Activated T-cell treated with anti-CD3 and anti-CD28 coated beads, Interleukin-2, amount 50 U/mL, for 72 hours (primary cell): ENCODE measurements at places on chromosomes 1 and 21. TPM values are rescaled to one million over a fixed set of nuclear protein-coding genes. Genes with fewer than 3 reads are reported as not detected.
A peak's percentile ranks its signal among the peaks of the same experiment; 100 is the strongest.

The KCNJ9 gene
- total RNA-seq, result not detected

The RGS16 gene
- 79.4 TPM for total RNA-seq

The OTUD7B gene
- total RNA-seq, result 30.3 TPM

The SLC25A34 gene
- total RNA-seq, result 3.0 TPM

The MX2 gene
- 47.9 TPM for total RNA-seq

The WDR64 gene
- not detected for total RNA-seq

The HDAC1 gene
- 149 TPM for total RNA-seq

The RIMS3 gene
- total RNA-seq, result 8.8 TPM

The S100A14 gene
- 0.26 TPM for total RNA-seq

The SLC35F3 gene
- total RNA-seq, result 0.24 TPM

The TBCE gene
- total RNA-seq, result 37.3 TPM

GRCh38 chr1:39755965-39756659 is 15.0 kb downstream of the OXCT2 start:
- DNase-seq, result no peak
- H3K4me3 ChIP-seq, result no peak overlapping the region
- no peaks in the 10 kb centered on the region for H3K27me3 ChIP-seq
- peaks cover 2% of the 10 kb centered on the region for H3K36me3 ChIP-seq
- no peaks in the 10 kb centered on the region for H3K4me1 ChIP-seq
- no peak overlapping the region for H3K27ac ChIP-seq

DNA sequence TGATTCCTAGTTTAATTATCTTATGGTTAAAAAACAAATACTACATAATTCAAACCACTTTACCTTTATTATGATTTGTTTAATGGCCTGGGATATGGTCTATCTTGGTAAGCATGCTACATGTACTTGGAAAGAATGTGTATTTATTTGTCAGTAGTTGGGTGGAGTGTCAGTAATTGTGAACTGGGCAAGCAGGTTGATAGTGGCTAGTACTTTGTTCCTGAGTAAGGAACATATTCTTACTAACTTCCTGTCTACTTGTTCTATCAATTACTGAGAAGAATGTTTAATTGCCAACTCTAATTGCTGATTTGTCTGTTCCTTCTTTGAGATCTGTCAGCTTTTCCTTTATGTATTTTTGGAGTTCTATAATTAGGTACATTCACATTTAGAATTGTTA is 49.2 kb upstream of the ABCG1 start:
- H3K27me3 ChIP-seq, result no peaks in the 10 kb centered on the region
- H3K4me1 ChIP-seq, result peaks cover 4% of the 10 kb centered on the region
- no peaks in the 10 kb centered on the region for H3K36me3 ChIP-seq
- H3K27ac ChIP-seq, result no peak overlapping the region
- no peak overlapping the region for H3K4me3 ChIP-seq

DNA sequence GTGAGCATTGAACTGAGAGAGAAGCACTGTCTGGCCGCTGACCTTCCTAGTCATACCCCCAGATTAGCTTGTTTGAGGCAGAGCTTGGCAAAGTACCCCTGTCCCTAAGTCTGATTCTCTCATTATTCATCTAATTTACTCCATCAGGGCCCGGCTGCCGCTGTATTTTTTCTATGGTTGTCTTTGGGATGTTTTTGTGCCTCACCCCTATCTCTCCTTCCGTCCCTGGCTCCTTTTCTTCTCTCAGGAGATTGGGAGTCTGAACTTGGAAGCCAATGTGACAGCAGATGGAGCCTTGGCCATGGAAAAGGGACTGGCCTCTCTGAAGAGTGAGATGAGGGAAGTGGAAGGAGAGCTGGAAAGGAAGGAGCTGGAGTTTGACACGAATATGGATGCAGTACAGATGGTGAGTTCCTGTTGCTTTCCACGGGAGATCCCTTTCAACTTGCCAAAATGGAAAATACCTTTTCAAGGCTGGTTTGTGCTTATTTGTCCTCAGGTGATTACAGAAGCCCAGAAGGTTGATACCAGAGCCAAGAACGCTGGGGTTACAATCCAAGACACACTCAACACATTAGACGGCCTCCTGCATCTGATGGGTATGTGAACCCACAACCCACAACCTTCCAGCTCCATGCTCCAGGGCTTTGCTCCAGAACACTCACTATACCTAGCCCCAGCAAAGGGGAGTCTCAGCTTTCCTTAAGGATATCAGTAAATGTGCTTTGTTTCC is 53.9 kb downstream of the LAMC2 start:
- no peaks in the 10 kb centered on the region for H3K36me3 ChIP-seq
- DNase-seq, result no peak
- no peaks in the 10 kb centered on the region for H3K4me1 ChIP-seq
- H3K27ac ChIP-seq, result no peak overlapping the region
- no peak overlapping the region for H3K4me3 ChIP-seq

DNA sequence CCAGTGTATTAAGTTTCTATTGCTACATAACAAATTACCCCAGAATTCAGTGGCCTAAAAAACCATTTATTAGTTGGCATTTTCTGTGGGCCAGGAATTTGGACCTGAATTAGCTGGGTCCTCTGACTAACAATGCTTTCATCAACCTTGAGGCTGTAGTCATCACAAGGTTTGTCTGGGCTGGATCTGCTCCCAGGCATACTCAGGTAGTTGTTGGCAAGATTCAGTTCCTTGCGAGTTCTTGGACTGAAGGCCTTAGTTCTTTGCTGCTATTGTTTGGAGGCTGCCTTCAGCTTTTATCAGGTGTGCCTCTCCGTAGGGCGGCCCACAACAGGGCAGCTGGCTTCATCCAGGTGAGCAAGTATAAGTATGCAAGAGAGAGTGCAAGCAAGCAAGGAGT is 31.4 kb upstream of the DEPDC1 start:
- H3K27ac ChIP-seq, result no peak overlapping the region
- H3K4me3 ChIP-seq, result no peak overlapping the region
- H3K4me1 ChIP-seq, result no peaks in the 10 kb centered on the region
- H3K36me3 ChIP-seq, result no peaks in the 10 kb centered on the region

DNA sequence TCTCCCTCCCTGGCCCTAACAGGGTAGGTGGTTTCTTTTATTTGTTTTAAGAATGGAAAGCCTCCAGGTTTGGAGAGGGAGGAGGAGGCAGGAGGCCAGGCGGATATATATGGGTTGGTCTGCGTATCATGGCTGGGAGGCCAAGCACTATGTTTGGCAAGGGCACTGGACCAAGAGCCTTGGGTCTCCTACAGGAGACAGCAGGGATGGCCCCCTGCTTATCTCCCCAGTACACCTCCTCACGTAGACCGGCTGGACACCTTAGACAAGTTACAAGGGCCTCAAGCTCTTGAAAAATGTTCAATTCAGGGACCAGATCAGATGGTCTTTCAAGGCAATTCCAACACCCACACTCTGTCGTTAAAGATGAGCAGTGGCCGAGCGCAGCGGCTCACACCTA is 10.9 kb downstream of the SLC41A1 start:
- H3K4me1 ChIP-seq, result peaks cover 38% of the 10 kb centered on the region
- no peaks in the 10 kb centered on the region for H3K27me3 ChIP-seq
- no peak overlapping the region for H3K4me3 ChIP-seq
- H3K36me3 ChIP-seq, result no peaks in the 10 kb centered on the region
- H3K27ac ChIP-seq, result no peak overlapping the region

- DNase-seq, result peak; percentile 17
- H3K36me3 ChIP-seq, result no peaks in the 10 kb centered on the region
- peak overlapping the region; percentile 77 for H3K27ac ChIP-seq
- H3K4me3 ChIP-seq, result peak overlapping the region; percentile 23
- H3K27me3 ChIP-seq, result no peaks in the 10 kb centered on the region
- peaks cover 32% of the 10 kb centered on the region for H3K4me1 ChIP-seq
Observed at GRCh38 chr1:53987880-53988279, 30.1 kb downstream of the LDLRAD1 start.

DNA sequence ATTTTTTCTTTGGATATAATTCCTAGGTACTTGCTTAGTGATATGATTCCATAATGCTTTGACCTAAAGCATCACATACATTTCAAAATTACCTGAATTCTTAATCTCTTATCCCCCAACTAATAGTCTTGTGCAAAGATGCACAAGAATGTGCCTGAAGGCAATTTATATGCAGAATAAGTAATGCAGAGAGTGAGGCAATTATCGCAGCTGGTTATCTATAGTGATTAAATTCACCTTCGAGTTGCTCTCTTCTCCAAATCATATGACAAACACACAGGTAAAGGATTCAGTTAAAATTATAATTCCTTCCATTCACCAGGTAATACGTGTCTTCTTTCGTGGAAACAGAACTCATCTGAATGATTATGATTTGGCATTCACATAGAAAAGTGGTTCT is 717.3 kb downstream of the MRPL39 start:
- no peaks in the 10 kb centered on the region for H3K4me1 ChIP-seq
- no peak for DNase-seq
- H3K36me3 ChIP-seq, result no peaks in the 10 kb centered on the region
- H3K4me3 ChIP-seq, result no peak overlapping the region
- no peak overlapping the region for H3K27ac ChIP-seq

DNA sequence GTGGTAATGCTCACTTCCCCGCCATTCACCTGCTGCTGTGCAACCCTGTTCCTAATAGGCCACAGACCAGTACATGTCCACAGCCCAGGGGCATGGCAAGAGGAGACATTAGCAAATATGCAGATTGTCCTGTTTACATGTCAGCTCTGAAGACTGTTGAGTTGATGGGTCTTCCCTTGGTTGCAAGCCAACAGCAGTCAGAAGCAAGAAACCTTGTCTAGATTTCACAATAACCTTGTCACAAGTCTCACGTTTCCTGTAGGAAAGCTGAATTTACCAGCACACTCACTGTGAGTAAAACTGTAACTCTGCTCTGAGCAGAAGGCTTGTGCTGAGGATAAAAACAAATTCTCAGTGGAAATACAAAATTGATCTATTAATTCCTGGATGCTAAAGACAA is 195.1 kb downstream of the HLX start:
- H3K36me3 ChIP-seq, result no peaks in the 10 kb centered on the region
- no peak overlapping the region for H3K4me3 ChIP-seq
- peaks cover 11% of the 10 kb centered on the region for H3K4me1 ChIP-seq
- no peak for DNase-seq

- peaks cover 41% of the 10 kb centered on the region for H3K27me3 ChIP-seq
- no peaks in the 10 kb centered on the region for H3K36me3 ChIP-seq
- no peak overlapping the region for H3K4me3 ChIP-seq
- no peak for DNase-seq
Observed at GRCh38 chr1:20120796-20121195, 1.5 kb upstream of the PLA2G2D start.

GRCh38 chr21:40166291-40166843 is 299.1 kb downstream of the PCP4 start:
- no peaks in the 10 kb centered on the region for H3K4me1 ChIP-seq
- no peak overlapping the region for H3K4me3 ChIP-seq
- no peaks in the 10 kb centered on the region for H3K27me3 ChIP-seq

GRCh38 chr1:42592811-42593210 is 65.4 kb upstream of the PPIH start:
- H3K27me3 ChIP-seq, result no peaks in the 10 kb centered on the region
- DNase-seq, result no peak
- no peaks in the 10 kb centered on the region for H3K4me1 ChIP-seq
- peaks cover 7% of the 10 kb centered on the region for H3K36me3 ChIP-seq
- H3K4me3 ChIP-seq, result no peak overlapping the region

DNA sequence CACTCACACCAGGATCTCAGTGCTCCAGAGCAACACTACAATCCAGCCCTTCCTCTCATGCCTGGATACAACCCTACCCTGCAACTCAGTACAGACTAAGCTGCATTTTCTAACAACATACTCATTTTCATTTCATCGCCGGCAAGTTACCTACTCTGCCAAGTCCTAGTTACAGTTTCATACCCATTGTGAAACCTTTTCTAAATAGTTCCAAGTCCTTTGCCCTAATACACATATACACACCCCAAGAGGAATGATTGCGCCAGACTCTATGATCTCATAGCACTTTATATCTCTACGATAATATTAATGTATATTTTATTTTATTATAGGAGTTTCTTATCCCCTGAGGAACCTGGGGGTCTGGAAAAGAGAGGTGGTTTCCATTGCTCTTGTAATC is 122.4 kb downstream of the LMX1A start:
- no peaks in the 10 kb centered on the region for H3K36me3 ChIP-seq
- H3K27me3 ChIP-seq, result peaks cover 49% of the 10 kb centered on the region
- no peak for DNase-seq
- no peak overlapping the region for H3K4me3 ChIP-seq
- no peak overlapping the region for H3K27ac ChIP-seq

- no peak overlapping the region for H3K4me3 ChIP-seq
- no peak overlapping the region for H3K27ac ChIP-seq
- no peaks in the 10 kb centered on the region for H3K36me3 ChIP-seq
- DNase-seq, result no peak
Observed at GRCh38 chr21:39523399-39523798, 71.6 kb downstream of the SH3BGR start.

DNA sequence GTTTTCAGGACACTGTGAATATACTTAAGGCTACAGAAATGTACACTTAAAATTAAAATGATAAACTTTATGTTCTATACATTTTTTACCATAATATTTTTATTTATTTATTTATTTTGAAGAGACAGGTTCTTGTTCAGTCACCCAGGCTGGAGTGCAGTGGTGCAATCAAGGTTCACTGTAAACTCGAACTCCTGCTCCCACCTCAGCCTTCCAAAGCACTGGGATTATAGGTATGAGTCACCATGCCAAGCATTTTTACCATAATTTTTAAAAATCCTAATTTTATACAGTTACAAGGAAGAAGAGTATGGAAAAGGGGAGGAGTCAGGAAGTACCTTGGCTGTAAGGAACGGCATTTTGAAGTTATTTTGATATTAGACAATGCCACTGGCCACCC is 23.6 kb upstream of the ANGPTL3 start:
- no peak overlapping the region for H3K27ac ChIP-seq
- H3K36me3 ChIP-seq, result peaks cover 5% of the 10 kb centered on the region
- H3K27me3 ChIP-seq, result no peaks in the 10 kb centered on the region

- no peak overlapping the region for H3K4me3 ChIP-seq
- no peak for DNase-seq
- peaks cover 9% of the 10 kb centered on the region for H3K27me3 ChIP-seq
- H3K4me1 ChIP-seq, result no peaks in the 10 kb centered on the region
Observed at GRCh38 chr21:38621132-38621531, 122.9 kb upstream of the ERG start.

DNA sequence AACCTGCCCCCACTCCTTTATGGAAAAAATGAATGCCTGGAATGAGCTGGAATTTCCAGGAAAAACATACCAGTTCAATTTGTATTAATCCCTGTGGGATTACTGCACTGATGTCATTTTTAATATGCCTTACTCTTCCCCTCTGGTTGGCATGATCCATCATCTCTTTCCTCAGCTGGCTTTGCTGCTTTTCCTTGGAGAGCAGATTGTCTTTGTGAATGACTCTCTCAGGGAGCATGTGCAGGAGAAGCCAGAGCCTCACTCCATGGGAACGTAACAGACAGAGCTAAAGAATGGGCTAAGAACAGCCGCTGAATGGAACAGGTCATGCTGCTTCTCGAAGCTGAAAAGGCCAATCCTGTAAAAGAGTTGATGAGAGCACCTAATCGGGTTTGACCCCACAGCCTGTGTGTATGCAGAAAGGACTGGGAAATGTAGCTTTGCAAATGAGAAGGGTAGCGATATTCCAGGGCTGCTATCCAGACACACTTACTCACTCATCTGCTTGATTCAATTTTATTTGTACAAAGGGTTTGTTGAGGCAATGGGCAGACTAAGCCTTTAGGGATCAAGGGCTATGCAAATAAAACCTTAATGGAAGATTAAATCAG is 20.7 kb downstream of the PHC2 start:
- no peak overlapping the region for H3K4me3 ChIP-seq
- H3K27ac ChIP-seq, result no peak overlapping the region
- no peaks in the 10 kb centered on the region for H3K27me3 ChIP-seq
- H3K4me1 ChIP-seq, result no peaks in the 10 kb centered on the region
- peaks cover 6% of the 10 kb centered on the region for H3K36me3 ChIP-seq
- no peak for DNase-seq

- H3K4me1 ChIP-seq, result peaks cover 41% of the 10 kb centered on the region
- peaks cover 7% of the 10 kb centered on the region for H3K36me3 ChIP-seq
- H3K27ac ChIP-seq, result no peak overlapping the region
- H3K27me3 ChIP-seq, result peaks cover 6% of the 10 kb centered on the region
- DNase-seq, result no peak
- peak overlapping the region; percentile 56 for H3K4me3 ChIP-seq
Observed at GRCh38 chr21:33402001-33402979, 923 bp upstream of the IFNGR2 start.
